ENCODE measurements at places on chromosomes 6 and 20.

DNA sequence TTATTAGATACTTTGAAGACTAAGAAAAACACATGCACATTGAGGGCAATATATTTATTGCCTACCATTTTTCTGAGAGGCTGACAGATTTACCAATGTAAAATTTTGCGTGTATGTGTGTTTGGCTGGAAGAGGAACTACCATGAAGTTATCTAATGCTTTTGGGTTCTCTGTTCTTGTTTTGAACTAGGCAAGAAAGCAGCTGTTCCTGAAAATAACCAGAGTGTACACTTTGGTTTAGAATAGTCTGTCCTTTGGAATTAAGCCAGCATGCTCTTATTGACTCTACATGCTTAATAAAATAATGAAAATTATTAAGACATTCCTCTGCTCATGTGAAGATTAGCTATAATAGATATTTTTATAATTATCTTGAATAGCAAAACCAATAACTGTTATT is 129.2 kb downstream of the MYB start:
- DNase-seq: no peak

DNA sequence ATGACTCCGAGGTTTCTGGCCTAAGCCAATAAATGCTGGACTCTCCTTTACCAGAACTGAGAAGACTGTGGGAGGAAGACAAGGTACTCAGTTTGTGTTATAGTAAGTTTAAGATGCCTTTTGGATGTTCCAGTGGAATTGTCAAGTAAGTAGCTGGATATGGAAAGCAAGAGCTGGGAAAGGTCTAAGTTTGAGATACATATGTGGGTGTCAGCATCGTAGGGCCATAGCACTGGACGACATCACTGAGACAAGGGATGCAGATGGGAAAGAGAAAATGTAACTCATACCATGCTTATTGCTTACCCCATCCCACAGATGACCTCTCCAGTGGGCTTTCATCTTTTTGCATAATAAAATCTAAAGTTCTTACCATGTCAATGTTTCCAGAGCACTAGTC is 45.5 kb upstream of the ZNF217 start:
- no peak for DNase-seq

GRCh38 chr6:72522735-72523141 is 99.1 kb upstream of the KCNQ5 start:
- no peak for DNase-seq

DNA sequence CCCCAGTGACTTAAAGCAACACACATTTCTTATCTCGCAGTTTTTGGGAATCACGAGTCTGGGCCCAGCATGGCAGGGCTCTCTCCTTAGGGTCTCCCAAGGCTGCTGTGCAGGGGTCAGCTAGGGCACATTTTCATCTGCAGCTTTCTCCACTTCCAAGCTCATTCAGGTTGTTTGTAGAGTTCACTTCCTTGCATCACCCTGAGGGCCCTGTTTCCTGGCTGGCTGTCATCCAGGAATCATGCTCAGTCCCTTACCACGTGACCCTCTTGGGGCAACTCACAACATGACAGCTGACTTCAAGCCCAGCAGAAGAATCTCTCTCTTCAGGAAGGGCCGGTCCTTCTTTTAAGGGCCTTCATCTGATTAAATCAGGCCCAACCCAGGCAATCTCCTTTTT is 21.3 kb downstream of the SNAP25 start:
- DNase-seq: no peak

GRCh38 chr20:25252686-25253421 is 5.0 kb downstream of the PYGB start:
- no peak for DNase-seq

DNA sequence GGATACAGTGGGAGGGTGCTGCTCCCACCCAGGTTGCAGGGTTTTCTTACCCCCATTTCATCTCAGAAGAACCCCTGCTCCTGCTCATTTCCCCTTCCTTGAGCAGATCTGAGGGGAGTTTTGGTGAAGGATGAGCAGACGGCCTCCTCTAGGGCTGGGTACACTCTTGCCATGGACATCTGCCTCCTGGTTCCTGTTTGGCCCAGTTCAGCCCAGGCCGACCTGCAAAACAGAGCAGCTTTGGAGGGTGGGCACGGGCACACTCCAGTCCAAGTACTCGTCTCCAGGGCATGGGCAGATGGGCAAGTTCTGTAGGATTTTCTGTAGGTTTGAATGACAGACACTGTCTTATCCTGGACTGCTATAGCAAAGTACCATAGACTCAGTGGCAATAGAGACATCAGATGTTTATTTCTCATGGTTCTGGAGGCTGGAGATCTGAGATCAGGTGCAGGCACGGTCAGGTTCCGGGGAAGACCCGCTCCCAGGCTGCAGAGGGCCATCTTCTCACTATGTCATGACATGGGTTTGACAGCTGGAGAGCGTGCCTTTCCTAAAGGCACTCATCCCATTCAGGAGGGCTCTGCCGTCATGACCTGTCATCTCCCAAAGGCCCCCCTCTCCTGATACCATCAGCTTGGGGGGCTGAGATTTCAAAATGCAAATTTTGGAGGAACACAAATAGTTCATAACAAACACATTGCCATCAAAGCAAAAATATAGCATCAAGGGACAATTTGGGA is 6.2 kb downstream of the NPBWR2 start:
- no peak for DNase-seq
